IMR-90 (cell line): ENCODE measurements at places on chromosomes 6 and 20. TPM values are rescaled to one million over a fixed set of nuclear protein-coding genes. Genes with fewer than 3 reads are reported as not detected.

Gene SERPINB1
- 6.1 TPM in 2 replicates for total RNA-seq

Gene AP5S1
- 11.4 and 11.7 TPM in 2 replicates for total RNA-seq

Gene PTGIS
- total RNA-seq: 1.1 and 1.6 TPM in 2 replicates

Gene HS3ST5
- total RNA-seq: not detected in 2 replicates

Gene GSTA2
- not detected in 2 replicates for total RNA-seq

Gene TCF21
- 6.6 and 8.1 TPM in 2 replicates for total RNA-seq

Gene TBP
- total RNA-seq: 8.8 and 12.2 TPM in 2 replicates

Gene GSTA1
- 0.18 and 0.28 TPM in 2 replicates for total RNA-seq

Gene TXLNB
- under 0.01 TPM in 2 replicates for total RNA-seq

Gene HRH3
- total RNA-seq: not detected in 2 replicates

Gene RHAG
- not detected in 2 replicates for total RNA-seq

Gene CALHM4
- not detected in 2 replicates for total RNA-seq

Gene HSPA1L
- total RNA-seq: 1.3 and 1.4 TPM in 2 replicates

Gene TFAP2D
- not detected in 2 replicates for total RNA-seq

Gene SLC12A5
- total RNA-seq: not detected in 2 replicates

Gene IL17F
- not detected in 2 replicates for total RNA-seq

Gene HDGFL1
- not detected in 2 replicates for total RNA-seq

Gene TNXB
- under 0.01 TPM in 1 of 2 replicates, not detected in the other for total RNA-seq

Gene AKAP12
- 118 and 176 TPM in 2 replicates for total RNA-seq

Gene MROH8
- total RNA-seq: 1.1 and 1.8 TPM in 2 replicates

Gene ZNF334
- 1.1 and 1.4 TPM in 2 replicates for total RNA-seq

Gene CASS4
- total RNA-seq: 25.8 and 26.1 TPM in 2 replicates

Gene SLC22A7
- not detected in 2 replicates for total RNA-seq

Gene PRKN
- 0.18 and 0.28 TPM in 2 replicates for total RNA-seq

Gene GJA1
- total RNA-seq: 314 and 323 TPM in 2 replicates

Gene GPR6
- total RNA-seq: not detected in 2 replicates

Gene CLDN20
- not detected in 2 replicates for total RNA-seq

Gene FAM83B
- total RNA-seq: under 0.01 and 0.18 TPM in 2 replicates

Gene RIMS1
- total RNA-seq: 3.3 and 3.8 TPM in 2 replicates

Gene EEF1E1
- 60.0 and 65.8 TPM in 2 replicates for total RNA-seq

Gene HLA-DPB1
- total RNA-seq: 5.8 and 7.7 TPM in 2 replicates

Gene HLA-DPA1
- not detected in 2 replicates for total RNA-seq

Gene BHLHE23
- not detected in 2 replicates for total RNA-seq

Gene COL9A3
- total RNA-seq: 0.28 and 0.36 TPM in 2 replicates

Gene PRPH2
- 0.83 and 1.1 TPM in 2 replicates for total RNA-seq

Gene HTR1B
- under 0.01 and 0.36 TPM in 2 replicates for total RNA-seq

Gene MLIP
- not detected in 2 replicates for total RNA-seq

Gene KHDC1
- 1.6 and 1.7 TPM in 2 replicates for total RNA-seq

Gene BTBD3
- 44.6 and 44.7 TPM in 2 replicates for total RNA-seq

Gene SLC17A1
- total RNA-seq: not detected in 2 replicates

Gene PYGB
- 72.4 and 81.4 TPM in 2 replicates for total RNA-seq

Gene B3GALT4
- 0.72 and 0.83 TPM in 2 replicates for total RNA-seq

Gene RALGAPB
- 30.3 and 32.8 TPM in 2 replicates for total RNA-seq

Gene BPI
- total RNA-seq: not detected in 2 replicates

Gene APOM
- 0.83 and 1.4 TPM in 2 replicates for total RNA-seq

Gene RREB1
- total RNA-seq: 8.4 and 8.6 TPM in 2 replicates

Gene NRN1
- 0.28 TPM in 1 of 2 replicates, not detected in the other for total RNA-seq

Gene OR2H2
- total RNA-seq: not detected in 2 replicates

Gene NKAPL
- 0.54 and 0.83 TPM in 2 replicates for total RNA-seq

Gene PACRG
- not detected in 2 replicates for total RNA-seq

Gene PAX1
- total RNA-seq: not detected in 2 replicates

Gene CST4
- not detected in 2 replicates for total RNA-seq
